Fibroblast of the aortic adventitia (primary cell): ENCODE measurements at places on chromosomes 7 and 10.

- DNase-seq: peak; percentile 45
These were observed 66.2 kb upstream of the MXI1 start for GRCh38 chr10:110141185-110141584.

- DNase-seq: no peak
These were observed 61.0 kb upstream of the NANOS1 start for GRCh38 chr10:118968482-118968881.

DNA sequence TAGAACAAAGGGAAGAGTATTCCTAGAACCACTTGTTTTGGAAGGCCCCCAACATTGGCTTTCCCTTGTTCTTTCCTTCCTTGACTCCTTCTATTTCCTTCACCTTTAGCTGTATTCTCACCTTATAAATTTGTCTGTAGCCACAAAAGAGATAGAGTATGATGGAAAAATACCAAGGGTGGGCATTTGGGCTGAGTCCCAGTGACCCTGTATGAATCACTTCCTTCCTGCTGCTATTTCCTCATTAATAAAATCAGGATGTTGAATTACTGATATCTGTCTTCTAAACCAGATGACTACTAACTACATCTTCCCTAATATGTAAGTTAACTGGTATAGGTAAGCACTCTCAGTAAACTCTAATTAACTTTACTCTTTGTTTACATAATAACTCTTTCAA, 55.1 kb downstream of the IFIT5 start:
- DNase-seq: no peak

DNA sequence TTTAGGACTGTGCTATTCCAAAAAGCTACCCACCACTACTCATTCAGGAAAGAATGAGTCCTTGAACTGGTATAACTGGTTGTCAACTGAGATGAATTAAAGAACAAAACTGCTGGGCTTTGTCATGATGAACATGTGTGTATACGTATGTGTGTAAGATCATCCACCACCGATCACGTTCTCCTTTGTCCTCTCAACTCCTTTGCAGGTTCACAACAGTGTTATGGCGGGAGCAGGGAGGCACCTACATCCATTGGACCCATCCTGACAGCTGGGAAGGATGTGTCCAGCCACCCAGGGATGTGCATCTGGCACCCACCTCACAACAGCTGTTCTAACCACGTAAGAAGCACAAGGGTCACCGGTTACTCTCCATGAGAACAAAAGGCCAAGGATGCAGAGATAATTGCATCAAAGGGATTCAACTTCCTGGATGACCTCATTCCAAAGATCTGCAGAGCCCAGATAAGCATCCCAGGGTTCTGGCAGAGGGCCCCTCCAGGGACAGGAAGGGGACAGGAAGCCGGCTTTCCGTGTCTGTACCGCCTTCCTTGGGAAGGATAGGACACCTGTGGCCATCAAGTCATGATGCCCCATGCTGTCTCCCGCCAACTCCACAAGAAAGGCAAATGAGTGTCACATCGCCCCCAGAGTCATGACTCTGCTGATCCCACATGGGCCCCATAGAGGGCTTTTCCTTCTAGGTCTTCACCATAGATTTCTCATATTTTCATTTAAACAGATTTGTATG, 66.1 kb downstream of the STEAP1B start:
- peak; percentile 10 for DNase-seq

GRCh38 chr7:110539216-110539615, 551.7 kb upstream of the LRRN3 start:
- no peak for DNase-seq

GRCh38 chr10:29186221-29186620, 102.6 kb upstream of the LYZL1 start:
- peak; percentile 8 for DNase-seq

DNA sequence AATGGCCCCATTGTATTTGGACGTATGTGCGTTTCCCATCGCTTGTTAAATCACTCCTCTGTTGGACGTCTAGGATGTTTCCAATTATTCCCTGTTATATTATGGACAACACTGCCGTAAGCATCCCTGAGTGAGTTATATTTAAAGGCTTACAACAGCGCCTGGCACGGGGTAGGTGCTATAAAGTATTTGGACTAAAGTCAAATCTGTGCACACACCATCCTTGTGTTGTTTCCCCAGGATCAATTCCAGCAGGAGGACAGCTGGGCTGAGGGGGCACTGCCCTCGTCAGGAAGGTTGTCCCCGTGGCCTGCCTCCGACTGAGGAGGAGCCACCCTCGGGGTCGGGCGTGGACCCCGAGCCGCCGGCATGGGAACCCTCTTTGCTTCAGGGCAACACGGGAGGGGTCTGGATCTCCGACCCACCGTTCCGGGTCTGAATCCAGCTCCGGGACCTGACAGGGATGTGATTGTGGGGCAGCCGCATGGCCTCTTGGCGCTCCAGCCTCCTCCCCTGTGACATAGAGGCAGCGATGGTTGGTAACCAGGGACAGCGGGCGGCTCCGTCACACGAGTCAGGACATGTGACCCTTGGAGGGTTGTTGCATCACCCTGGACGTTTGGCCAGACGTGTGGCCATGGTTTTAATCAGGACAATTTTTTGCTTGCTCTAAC, 1.5 kb upstream of the JAKMIP3 start:
- no peak for DNase-seq

GRCh38 chr10:73494213-73494612, 1.6 kb downstream of the PPP3CB start:
- DNase-seq: no peak

DNA sequence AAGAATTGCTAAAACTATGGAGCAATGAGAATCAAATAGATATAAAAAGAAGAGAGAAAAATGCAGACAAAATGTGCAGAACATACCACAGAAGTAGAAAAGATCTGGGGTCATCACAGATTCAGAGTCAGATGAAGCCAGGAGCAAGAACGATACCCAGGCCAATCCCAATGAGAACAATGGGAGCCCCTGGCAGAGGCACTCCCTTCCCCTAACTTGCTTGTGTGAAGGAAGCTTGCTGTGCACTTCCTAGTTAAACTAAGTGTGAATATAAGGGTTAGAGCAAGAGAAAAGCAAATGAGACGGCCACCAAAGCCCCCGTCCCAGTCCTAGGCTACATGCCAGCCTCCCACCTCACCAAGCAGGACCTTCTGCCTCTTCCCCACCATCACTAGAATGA, 12.7 kb downstream of the PARP12 start:
- no peak for DNase-seq

DNA sequence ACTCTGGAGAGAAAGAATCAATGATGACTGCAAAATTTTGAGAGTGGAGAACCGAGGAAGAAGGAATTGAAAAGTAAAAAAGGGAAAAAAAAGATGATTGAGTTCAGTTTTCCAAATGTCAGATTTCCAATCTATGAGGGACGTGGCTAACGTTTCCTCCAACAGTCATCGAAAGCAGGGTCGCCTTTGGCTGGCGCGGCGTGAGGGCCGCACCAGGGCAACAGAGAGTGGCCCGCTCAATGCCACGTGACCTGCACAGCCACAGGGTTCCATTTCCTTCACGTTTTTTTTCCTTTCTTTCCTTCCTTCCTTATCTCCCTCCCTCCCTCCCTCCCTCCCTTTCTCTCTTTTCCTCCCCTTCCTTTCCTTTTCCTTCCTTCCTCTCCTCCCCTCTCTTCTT, 101.9 kb downstream of the WDR37 start:
- no peak for DNase-seq

- no peak for DNase-seq
These were observed 111.1 kb downstream of the RNF216 start for GRCh38 chr7:5670183-5670935.

GRCh38 chr7:24786306-24786705, 29.0 kb upstream of the GSDME start:
- no peak for DNase-seq

- DNase-seq: no peak
These were observed 98.4 kb upstream of the EEPD1 start for GRCh38 chr7:36054637-36055036.

GRCh38 chr7:27860800-27861199, 120.8 kb downstream of the TAX1BP1 start:
- no peak for DNase-seq

- DNase-seq: no peak
These were observed 106.7 kb upstream of the VWC2 start for GRCh38 chr7:49666764-49667163.

DNA sequence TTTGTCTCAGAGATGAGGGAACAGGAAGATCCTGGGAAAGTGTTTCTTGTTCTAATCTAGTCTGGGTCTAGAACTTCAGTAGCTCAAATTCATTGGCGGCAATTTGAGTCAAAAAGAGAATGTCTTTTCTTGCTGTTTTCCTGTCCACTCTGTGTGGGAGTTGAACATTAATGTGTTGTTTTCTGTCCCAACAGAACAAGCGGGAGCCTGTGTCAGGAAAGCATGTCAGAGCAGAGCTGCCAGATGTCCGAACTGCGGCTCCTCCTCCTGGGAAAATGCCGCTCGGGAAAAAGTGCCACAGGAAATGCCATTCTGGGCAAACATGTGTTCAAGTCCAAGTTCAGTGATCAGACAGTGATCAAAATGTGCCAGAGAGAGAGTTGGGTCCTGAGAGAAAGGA, 16.0 kb downstream of the GIMAP8 start:
- DNase-seq: no peak

- no peak for DNase-seq
These were observed 1204.9 kb downstream of the CNTNAP2 start for GRCh38 chr7:147321504-147321903.

DNA sequence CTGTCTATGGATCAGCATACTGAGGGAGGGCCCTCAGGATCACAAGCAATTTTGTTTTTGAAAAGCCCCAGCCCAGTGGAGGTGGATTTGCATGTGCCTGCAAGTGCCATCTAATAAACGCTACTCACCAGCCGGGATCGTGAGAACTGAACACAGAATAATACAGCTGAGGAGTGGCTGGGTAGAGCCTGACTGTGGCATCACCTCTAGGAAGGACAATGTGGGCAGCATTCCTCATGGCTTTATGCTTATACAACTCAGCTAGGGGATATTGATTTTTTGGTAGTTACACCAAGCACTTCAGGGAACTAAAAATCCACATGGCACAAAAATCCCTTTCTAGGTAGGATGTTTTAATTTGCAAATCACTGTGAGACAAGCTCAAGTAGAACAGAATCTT, 72.7 kb upstream of the PALS2 start:
- no peak for DNase-seq

DNA sequence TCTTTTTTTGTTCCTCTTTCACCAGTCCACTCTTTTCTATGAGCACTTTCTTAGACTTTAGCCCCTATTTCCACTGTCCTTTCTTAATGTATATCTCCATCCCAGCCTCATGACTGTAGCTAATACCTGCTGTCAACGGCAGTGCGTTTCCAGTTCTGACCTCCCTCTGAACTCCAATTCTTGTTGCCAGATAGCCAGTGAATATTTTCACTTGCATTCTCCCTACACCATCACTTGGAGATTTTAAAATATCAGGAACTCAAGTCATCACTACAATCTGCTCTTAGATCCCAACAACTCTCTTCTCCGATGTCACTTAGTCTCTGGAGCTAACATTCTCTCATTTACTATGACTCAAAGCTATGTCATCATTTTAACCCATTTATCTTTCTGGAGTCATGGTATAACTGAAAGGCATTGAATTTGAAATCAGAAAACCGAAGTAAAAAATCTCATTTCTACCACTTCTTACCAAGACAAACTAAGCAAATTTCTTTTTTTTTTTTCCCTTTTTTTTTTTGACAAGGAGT, 5.1 kb upstream of the SLC16A12 start:
- DNase-seq: peak; percentile 52

GRCh38 chr10:70660722-70661121, 11.6 kb upstream of the ADAMTS14 start:
- no peak for DNase-seq
